ENCODE measurements at places on chromosomes 1 and 21.

DNA sequence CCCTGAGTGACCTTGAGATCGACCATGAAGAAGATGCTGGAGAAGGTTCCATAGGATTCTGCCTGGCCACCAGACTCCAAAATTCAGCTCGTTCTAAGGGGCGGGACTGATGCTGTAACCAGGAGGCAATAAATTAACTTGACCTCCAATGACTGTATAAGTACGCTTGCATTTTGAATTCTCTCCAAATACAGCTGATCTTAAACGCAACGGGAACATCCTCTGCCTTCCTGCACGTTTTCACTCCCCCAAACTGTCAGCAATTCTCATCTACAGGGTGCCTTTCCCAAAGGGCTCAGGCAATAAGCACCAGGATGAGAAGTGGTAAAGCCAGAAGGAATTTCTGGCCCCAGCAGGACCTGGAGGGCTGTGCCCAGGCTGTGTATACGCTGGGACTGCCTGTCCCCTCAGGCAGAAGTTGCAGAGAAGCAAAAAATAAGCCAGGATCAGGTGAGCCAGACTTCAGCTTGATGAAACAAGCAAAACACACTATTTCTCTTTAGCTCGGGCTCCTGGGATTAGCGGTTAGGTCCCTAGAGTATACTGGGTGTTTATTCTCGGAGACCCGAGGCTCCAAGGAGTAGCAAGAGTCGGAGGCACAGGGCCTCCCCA is 124.8 kb downstream of the LRIG2 start:
- DNase-seq, result no peak

DNA sequence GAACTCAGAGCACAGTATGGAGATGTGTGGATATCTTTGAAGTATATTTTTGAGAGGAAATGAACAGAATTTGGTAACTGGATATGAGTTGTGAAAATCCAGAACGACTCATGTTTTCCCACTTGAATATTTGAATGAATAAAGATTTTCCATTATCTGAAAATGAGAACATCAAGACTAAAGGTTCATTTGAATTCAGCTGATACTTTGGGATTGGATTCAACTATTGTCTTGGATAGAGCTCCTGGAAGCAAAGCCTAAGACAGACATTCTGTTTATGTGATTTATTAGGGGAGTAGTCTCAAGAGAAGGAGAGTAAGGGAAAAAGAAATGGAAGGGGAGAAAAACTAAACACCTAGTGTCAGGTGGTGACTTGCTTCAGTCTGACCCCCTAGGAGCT is 256.0 kb upstream of the LYPLAL1 start:
- DNase-seq, result no peak

- DNase-seq, result no peak
These were observed 111.8 kb upstream of the PALMD start for GRCh38 chr1:99533909-99534637.

DNA sequence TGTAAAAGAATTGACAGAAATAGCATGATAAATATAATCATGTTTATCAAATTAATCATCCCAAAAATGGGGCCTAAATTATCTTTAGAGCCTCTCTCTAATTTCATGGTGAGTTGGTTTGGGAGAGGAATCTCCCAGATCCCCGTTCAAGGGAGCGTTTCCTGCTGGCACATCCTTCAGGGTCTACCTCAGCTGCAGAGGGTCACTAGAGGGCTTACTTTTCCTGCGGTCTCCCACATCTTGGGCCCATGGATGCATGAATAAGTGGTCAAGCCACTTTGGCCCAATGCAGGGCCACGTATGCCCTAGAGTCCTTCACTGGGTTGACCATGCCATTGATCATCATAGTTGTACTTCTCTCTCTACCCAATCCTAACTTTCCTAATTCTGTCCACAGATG is 164.1 kb downstream of the USP25 start:
- no peak for DNase-seq

DNA sequence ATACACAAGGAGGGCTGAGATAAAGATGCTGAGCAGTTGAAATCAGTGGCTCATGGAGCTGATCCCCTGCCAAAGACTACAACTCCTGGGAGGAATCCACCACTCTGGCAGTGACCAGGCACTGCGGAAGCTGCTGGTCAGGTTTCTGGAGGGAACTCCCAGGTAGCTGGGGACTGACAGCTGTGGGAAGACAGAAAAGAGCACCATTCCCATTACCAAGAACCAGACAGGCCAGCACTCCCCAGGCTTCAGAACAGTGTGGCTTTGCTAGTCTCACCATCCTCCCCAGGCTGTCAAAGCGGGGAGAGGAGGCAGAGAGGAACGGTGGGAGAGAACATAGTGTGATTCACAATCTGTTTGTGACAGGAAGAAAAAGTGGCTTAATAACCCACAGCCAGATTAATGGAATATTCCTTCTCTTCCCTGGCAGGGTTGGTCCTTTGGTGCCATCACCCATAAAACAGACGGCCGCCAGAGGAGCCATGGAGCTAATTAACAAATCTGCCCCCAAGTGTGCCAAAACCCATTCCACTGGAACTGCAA is 92.1 kb downstream of the MAB21L3 start:
- no peak for DNase-seq

- no peak for DNase-seq
These were observed 11.9 kb downstream of the PRRX1 start for GRCh38 chr1:170675865-170676264.

- DNase-seq, result no peak
These were observed 62.5 kb downstream of the SCCPDH start for GRCh38 chr1:246786606-246787238.

DNA sequence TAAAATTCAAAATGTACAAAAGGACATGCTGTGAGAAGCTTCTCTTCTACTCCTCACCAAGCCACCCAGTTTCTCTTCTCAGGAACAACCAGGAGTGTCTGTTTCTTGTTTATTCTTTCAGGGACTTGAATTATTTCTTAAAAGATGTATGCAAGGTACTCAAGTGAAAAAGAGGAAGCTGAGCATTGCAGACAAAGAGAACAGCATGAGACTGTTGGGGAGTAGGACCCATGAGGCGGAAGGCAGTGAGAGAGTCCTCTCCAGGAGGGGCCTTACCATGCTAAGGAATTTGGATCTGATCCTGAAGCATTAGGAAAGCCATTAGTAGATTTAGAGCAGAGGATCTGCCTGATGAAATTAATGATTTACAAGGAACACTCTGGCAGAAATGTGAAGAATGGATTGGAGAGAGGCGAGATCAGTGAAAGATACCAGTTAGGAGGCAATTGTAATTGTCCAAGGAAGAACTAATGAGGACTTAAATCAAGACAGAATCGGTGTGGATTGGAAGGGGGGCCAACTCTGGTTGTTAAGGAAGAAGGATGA is 14.7 kb upstream of the SSX2IP start:
- DNase-seq, result no peak

DNA sequence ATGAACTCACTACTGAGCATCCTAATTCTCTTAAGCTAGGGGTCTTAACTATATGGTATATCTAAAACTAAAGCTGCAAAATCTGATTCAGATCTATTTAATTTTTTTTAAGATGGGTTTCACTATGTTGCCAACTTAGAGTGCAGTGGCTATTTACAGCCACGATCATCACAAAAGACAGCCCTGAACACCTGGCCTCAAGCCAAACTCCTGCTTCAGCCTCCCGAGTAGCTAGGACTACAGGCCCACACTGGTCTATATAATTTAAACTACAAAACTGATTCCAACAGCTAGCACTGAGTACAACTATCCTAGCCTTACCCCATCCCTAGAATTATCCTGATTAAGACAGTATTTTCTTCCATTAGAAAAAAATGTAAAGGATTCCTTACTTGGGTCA is 37.1 kb downstream of the EIF4G3 start:
- DNase-seq, result no peak

DNA sequence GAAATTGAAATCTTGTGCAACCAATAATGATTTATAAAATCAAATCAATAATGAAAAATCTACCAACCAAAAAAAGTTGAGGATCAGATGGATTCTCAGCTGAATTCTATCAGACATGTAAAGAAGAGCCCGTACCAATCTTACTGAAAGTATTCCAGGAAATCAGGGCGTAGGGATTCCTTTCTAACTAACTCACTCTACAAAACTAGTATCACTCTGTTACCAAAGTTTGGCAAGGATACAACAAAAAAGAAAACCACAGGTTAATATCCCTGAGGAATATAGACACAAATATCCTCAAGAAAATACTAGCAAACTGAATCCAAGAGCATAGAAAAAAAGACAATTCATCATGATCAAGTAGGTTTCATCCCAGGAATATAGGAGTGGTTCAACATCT is 52.8 kb upstream of the ADGRL4 start:
- no peak for DNase-seq

- DNase-seq, result no peak
These were observed 322.6 kb downstream of the RGS7 start for GRCh38 chr1:241034203-241034936.

GRCh38 chr1:156475568-156476500 is 24.7 kb downstream of the MEF2D start:
- DNase-seq, result no peak

DNA sequence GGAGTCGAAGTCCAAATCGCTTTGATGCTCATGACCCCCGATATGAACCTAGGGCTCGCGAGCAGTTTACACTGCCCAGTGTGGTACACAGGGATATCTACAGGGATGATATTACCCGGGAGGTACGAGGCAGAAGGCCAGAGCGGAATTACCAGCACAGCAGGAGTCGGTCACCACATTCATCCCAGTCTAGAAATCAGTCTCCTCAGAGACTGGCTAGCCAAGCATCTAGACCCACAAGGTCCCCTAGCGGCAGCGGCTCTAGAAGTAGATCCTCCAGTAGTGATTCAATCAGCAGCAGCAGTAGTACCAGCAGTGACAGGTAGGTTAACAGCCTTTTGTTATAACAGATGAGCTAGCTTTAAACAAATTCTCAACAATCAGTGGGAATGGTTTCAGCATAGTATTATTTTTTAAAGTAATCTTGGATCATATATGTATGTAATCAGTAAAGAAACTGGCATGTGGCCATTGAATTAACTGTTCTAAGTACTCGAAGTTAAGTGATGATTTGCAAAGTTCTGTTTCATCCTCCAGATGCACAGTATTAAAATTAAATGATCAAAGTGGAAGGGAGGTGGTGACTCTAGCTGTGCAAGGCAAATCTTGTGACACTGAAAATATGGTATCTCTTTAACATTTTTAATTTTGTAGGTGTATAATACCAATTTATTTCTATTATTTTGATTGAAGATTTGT is 29.0 kb downstream of the SPEN start:
- no peak for DNase-seq

DNA sequence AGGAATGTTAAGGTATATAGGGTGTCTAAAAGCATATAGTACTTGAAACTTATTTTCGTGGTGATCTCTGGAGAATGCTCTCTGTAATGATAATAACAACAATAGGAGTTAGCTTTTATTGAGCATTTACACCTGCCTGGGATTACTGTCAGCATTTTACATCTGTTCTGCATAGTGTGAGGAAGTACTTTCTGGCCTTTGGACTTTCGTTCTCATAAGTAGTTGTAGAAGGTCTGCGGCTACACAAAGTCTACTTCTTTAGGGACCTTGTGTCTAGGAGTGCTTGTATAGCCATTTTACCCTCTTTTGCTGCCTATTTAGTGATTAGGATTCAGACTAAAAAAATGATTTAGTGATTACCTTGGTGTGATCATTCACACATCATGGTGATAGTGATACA is 103.6 kb upstream of the GPR52 start:
- no peak for DNase-seq

DNA sequence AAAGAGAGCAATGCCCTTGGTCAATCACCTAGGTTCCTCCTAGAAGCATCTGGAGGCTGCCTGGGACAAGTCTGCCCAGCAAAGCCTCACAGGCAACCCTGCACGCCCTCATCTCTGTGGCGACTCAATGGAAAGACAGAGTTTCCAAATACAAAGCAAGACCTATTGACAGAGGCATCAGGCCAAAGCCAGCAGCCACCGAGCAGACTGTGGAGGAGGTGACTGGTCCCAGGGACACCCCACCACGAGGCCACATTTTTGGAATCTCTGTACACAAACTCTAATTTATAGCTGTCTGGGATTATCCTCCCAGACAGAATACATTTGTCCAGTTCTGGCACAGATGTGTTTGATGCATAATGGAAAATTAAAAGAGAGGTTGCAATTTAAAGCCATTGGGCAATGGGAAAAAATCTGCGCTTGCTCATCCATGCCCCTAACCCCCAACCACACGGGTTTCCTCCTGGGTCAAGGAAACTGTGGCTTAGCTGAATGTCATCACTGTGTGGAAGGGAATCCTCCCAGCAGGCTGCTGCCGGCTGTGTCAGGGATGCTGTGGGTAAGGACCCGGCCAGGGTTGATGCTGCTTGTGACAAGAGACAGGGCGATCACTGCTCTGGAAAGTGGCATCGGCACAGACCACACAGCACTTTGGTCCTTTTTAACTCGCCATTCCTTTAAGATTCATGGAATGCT is 14.3 kb downstream of the TSPAN2 start:
- DNase-seq, result no peak

DNA sequence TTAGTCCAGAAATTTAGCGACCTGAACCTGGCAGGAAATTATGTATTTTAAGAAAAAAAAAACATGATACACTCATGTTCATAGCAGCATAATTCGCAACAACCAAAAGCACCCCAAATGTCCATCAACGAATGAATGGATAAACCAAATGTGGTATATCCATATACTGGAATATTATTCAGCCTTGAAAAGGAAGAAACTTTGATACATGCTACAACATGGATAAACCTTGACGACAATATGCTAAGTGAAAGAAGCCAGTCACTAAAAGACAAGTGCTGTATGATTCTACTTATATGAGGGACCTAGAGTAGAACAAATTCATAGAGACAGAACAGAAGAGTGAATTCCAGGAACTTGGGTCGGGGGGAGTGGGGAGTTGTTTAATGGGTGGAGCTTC is 698 bp upstream of the OLIG1 start:
- DNase-seq, result no peak

DNA sequence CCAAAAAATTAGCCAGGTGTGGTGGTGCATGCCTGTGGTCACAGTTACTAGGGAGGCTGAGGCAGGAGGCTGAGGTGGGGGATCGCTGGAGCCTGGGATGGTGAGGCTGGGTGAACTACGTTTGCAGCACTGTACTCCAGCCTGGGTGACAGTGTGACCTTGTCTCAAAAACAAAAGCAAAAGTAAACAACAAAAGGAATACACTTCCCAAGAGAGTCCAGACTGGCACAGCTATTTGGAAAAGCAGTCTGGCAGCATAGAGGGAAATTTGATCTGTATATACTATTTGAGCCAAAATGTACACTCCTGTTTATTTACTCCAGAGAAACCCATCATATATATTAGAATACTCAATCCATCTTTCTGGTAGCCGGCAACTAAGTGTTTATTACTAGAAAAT is 107.0 kb upstream of the HMCN1 start:
- DNase-seq, result no peak

DNA sequence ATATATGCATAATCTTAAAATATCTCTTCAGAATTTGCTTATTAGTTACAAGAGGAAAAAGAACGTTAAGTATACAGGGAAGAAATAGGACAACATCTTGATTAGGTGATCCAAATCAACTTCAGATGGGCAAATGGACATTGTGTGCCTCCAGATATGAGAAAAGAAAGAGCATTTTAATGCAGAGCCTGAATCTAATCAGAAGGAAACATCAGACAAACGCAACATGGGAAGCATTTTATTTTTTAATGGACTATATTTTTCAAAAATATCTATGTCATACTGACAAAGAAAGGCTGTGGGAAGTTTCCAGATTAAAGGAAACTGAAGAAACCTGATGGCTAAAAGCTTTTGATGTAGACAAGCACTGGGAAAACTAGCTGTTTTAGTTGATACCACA is 51.3 kb upstream of the HOOK1 start:
- DNase-seq, result no peak

- no peak for DNase-seq
These were observed 9.7 kb downstream of the ATP2B4 start for GRCh38 chr1:203636291-203636690.

GRCh38 chr1:41444246-41444645 is 40.2 kb downstream of the EDN2 start:
- no peak for DNase-seq

Measured in activated CD8-positive, alpha-beta memory T cell treated with anti-CD3 and anti-CD28 coated beads for 24 hours (primary cell).